ENCODE measurements at places on chromosomes 1 and 21.
A peak's percentile ranks its signal among the peaks of the same experiment; 100 is the strongest.

DNA sequence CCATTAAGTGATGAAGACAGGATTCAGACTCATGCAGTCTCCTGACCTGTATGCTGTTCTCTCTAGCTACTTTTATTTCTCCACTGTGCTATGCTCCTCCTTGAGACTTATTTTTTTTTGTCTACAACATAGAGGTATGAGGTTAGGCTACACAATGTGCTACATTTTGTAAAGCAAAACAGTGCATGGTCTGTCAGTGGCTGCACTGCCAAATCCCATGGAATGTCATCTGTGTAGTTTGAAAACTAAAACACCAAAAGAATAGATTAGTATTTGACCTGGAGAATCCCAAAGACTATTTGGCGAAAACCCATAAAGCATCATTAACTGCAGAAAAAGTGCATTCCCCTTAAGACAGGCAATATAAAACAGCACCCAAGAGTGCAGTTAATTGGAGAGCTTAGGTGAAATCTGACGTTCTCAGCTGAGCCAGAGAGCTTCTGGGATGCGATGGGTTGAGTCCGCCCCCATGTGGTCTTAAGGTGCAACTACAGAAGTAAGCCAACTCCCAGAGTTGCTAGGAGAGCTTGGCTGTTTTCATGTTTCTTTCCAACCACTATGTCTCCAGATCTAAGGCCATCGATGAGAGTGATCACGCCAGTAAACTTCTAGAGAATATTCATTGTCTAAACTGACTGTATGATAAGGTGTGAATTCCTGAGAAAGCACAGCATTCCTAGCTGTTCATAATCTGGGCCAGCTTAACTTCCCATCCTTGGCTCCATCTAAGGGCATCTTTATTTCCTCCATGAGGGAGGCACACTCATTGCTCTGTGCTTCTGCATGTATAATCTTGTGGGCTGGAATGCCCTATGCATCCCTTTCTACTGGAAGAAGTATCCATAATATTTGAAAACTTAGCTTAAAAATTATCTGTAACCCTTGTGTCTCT lies 20.7 kb upstream of the CYP2J2 start:
- DNase-seq: peak; percentile 51

GRCh38 chr1:44464361-44464760 lies 59.3 kb downstream of the RNF220 start:
- DNase-seq: no peak

DNA sequence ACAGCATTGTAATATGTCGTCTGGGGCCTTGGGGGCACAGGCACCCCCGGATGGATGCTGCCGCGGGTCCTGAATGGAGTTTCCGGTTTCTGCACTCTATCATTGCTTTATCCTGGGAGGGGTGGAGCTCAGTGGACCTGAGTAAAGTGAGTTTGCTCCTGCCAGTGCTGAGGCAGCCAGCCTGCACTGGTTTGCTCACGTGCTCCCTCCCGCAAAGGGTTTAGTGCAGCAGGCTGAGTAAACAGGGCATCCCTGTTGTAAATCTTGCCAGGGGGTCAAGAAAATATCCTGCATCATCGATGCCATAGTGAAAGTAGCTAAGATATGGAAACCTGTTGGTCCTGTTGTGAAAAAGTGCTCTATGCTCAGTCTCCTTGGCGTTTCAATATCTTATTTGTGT lies 85.6 kb upstream of the BRINP3 start:
- DNase-seq: no peak

- no peak for DNase-seq
Observed at GRCh38 chr1:44924835-44925464, 61.4 kb downstream of the EIF2B3 start.

DNA sequence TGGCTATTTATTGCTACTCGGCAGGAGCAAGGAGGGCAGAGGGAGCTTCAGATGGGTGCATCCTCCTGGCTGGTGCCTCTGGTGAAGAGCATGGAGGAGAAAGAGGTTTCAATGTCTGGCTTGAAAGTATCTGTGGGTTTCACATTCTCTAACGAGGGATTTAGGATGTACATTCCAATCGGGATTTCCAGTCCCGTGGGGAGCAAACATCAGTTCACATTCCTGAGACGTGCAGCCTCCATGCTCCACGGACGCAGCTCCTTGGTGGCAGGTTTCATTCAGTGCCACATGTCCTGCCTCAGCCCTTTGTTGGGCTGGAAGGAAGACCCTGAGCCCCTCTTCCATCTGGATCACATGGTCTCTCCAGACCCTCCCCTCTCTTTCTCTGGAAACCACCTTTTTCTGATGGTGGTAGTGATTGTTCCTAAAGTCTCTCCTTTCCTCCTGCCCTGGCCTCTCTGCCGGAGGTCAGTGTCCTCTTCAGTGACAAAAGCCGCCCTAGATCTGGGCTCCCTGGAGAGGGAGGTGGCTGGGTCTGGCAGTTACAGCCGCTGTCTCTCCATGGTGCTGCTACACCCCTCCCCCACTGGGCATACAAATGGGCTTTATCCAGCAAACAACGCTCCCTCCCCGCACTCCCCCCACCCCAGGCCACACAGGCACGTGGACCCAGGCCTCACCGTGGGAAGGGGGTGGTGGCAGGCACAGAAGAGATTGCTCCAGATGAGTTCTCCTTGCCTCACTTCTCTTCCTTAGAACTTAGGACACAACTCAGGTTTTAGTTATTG lies 826 bp upstream of the CA14 start:
- no peak for DNase-seq

DNA sequence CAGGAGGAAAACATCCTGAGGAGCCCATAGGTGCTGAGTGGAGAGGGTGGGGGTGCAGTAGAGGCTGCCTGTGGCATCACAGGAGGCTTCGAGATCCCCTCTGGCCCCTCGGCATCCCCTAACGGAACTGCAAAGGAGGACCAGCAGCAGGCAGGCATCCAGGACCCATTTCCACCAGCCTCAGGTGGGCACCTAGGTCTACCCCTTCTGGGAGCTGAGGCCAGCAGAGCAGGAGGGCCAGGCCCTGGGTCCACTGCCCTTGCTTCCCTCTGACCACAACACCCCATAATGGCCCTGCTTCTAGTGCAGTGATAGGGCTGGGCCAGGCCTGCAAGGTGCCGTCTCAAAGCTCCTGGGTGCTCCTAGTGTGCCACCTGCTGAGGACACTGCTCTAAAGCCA lies 723.0 kb downstream of the PTPRU start:
- no peak for DNase-seq

- no peak for DNase-seq
Observed at GRCh38 chr1:178644308-178645120, 80.5 kb upstream of the RALGPS2 start.

DNA sequence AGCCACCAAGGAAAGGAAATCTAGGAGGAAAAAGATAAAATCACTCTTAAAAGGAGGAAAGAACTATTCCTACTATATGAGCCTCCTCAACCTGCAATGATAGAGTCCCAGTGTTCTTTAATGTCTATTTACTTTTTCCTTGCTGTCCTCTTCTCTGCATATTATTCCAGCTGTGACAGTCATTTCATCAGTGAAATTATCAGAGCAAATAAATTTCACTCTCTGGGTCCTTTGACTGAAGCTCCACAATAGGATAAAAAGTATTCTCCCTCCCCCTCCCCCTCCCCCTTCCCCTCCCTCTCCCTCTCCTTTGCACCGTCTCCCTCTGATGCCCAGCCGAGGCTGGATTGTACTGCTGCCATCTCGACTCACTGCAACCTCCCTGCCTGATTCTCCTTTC lies 107.5 kb upstream of the DPT start:
- no peak for DNase-seq

- no peak for DNase-seq
Observed at GRCh38 chr1:214364786-214365295, 83.9 kb downstream of the SMYD2 start.

DNA sequence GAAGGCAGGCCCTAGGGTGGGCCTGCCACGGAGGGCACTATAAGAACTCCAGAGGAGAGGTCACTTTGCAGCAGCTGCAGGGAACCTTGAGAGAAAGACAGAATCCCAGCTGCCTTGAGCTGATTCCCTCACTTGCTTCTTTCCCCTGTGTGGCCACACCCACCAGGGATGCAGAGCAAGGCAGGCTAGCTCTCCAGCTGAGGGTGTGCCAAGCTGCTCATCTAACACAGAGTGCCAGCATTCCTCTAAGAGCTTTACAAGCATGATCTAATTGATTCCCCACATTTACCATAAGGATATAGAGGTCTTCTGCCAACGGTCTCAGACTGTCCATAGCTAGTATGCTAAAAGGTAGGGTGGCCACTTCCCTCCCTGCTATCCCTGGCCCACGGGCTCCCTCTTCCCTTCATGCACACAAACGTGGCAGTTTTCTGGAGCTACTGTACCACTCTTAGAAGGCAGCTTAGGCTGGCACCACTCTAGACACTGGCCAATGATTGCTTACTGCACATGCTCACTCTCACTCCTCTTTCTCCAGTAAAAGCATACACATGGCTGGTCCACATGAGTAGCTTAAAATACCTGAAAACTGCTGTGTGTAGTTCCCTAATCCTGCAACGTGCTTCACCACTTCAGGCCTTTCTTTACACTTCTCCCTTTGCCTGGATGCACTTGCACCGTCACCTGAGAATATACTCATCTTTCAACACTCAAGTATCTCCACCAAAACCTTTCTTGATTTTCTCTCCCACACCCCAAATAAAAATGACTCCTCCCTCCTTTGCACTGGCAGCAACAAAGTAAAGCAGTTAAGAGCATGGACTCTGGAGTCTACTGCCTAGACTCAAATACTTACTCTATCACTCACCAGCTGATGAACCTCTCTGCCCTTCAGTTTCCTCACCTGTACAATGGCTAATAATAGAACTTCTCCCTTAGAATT lies 57.7 kb downstream of the DMAP1 start:
- DNase-seq: no peak

GRCh38 chr1:41582004-41582325 lies 97.5 kb upstream of the EDN2 start:
- no peak for DNase-seq

DNA sequence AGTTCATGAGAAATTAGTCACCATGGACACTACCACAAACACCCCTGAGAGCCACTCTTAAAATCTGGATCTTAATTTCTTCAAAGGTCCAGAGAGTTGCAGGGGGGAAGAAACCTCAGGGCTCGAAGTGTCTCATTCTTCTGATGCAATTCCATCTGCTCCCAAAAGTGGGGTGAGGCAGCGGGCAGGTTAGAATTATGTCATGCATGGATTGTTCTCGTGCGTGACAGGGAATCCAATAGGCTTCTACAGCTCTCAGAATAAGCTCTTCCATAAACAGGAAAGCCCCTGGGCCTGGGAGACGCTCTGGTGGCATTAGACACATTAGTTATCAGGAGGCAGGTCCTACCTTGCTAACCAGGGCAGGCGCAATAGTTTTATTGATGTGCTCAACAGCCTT lies 8.4 kb downstream of the ENO1 start:
- DNase-seq: no peak

- DNase-seq: no peak
Observed at GRCh38 chr21:25487046-25487594, 120.2 kb downstream of the MRPL39 start.

DNA sequence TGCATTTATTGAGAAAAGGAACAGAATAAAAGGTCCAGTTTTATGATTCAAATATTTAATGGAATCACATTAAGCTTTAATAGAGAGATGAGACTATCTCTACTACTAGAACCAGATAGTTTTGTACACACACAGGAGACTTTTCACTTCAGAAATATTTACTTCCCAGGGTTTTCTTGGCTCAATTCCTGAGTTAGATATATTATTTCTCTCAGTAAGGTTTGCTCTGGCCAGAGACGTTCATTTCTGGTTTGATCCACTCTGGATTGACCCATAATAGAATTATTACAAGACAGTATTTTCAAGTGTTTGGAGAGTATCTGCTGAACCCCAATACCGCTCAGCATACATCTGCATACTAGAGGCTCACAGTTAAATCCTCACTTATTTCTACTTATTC lies 1.3 kb upstream of the RCOR3 start:
- DNase-seq: no peak

GRCh38 chr1:54804471-54805132 lies 3.5 kb upstream of the TTC22 start:
- DNase-seq: no peak

DNA sequence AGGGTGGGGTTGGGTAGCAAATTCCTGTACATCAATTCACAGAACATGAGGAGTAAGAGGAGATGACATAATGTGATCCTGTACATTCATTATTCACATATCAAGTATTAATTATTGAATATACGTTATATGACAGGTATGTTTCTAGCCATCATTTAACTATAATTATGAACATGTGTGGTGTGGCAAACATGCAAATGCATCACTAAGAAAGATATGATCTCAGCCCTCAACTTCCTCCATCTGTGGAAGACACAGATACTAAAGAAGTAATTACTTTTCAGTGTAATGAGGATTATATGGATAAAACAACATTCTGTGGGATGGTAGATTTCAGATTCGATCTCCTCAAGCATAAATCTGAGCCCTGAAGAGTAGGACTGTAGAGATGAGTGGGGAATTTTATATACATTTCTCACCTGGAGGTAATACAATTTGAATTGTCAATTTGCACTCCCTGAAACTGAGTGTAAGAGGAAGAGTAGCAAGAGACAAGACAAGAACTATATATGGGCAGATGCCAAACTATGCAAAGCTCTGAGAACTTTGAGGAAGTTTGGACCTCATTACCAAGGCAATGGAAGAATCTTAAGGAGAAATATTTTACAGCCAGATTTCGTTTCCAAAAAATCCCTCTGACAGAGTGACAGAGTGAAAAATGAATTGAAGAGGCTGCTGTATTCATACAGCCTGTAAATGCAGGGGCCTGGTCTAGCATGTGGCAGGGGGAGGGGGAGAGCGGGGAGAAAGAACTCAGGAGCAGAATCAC lies 275.5 kb downstream of the TPR start:
- no peak for DNase-seq

GRCh38 chr1:48291421-48291820 lies 68.9 kb downstream of the SLC5A9 start:
- DNase-seq: no peak

DNA sequence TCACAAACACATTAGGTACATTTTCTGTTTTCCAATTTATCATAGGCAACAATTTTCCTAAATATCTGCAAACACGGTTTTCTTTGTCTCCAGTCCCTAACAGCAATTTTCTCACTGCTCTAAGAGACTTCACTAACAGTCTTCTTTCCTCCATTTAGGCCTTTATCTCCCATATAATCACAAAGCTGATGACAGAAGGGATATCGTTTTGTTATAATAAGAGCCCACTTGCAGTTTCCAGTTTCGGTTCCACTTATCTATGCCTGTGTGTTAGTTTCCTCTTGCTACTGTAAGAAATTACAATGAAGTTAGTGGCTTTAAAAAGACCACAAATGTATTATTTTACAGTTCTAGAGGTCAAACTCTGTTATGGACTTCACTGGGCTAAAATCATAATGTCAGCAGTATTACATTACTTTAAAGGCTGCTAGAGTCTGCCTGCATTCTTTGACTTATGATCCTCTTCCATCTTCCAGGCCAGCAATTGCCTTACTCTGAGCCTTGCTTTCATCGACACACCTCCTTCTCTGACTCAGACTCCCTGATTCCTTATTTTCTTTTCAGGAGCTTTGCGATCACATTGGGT lies 549.3 kb downstream of the NCAM2 start:
- DNase-seq: no peak

Data from lower lobe of right lung (tissue), 2 donors.